EH (cell line): ENCODE measurements at places on chromosomes 5 and 9.

DNA sequence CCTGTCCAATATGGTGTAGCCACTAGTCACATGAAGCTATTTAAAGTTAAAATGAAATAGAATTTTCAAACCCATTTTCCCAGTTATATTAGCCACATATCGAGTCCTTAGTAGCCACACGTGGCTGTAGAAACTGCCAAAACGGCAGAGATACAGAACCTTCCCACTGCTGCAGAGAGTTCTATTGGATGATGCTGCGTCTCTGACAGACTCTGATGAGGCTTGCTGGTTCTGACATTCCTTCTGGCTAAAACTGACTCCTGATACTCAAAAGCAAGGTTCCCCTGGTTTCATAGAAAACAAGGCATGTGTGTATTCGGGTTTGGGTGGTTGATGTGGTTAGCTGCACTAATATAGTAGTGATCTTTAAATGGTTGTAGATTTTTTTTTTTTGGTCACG, 91.5 kb downstream of the TLE4 start:
- no peak for DNase-seq

- DNase-seq = no peak
Observed at GRCh38 chr9:6216951-6217350, 1.3 kb downstream of the IL33 start.

DNA sequence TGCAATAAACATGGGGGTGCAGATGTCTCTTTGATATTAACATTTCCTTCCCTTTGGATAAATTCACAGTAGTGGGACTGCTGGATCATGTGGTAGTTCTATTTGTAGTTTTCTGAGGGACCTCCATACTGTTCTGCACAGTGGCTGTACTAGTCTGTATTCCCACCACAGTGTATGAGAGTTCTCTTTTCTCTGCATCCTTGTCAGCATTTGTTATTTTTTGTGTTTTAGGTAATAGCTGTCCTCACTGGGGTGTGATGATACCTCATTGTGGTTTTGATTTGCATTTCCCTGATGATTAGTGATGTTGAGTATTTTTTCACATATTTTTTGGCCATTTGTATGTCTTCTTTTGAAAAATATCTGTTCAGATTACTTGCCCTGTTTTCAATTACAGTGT, 562.5 kb downstream of the CSNK1G3 start:
- no peak for DNase-seq

DNA sequence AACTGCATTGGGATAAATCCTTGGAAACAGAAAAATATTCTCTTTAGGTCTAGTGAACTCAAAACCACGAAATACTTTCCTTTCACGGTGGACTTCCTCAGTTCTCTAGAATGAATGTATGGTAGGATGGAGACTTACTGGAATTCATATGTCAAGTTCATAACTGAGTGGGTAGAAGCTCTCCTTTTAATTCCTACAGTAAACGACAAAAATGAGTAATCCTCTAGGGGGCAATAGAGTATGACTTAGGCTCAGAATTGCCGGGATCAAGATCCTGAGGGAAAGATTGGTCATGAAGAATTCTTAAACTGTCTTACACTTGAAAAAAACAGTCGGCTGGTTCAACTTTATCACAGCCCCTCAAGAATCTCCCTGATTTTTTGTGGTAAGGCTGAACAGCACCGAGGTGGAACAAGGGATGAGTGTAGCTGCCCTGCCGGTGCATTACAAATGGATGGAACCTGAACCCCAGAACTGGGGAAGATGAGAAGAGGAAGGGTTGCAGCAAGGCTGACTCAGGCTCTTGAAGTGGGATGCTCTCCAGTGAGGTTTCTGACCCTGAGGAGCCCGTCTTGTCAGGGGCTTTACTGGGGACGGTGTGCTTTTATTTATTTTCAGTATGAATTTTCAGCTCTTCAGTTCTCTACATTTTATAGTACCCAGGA, 14.0 kb upstream of the LOX start:
- peak; percentile 80 for DNase-seq

DNA sequence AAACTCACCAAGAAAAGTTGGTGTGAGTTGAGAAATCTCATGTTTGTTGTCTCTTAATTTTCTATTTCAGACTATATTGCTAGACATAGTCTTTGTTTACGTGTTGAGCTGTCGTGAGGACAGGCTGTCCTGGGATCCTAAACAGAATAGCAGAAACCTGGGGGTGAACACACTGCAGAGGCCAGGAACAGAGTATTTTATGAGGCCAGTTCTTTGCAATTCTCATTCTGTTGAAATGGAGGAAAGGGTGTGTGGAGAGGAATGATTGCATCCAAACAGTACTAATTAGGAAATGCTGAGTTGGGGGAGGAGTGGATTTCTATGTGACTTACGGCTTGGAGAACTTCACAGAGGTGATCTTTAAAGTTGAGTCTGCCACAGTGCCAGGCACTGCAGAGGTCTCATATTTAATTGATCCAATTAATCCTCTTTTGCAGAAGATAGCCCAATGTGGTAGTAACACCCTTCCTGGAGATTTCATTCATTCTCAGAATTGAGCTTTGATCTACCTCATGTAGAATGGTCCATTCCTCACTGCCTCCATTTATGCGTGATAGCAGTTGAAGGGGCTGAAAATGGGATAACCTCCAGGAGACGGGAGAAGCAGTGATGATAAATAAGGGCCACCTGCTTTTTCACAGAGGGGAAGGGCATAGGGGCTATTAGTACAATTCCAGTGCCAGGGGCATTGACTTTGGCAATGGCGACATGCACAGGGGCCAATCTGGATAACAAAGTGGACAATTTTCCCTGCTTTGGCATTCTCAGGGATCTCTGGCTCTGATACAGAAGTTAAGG, 84.7 kb upstream of the TNFAIP8 start:
- no peak for DNase-seq

DNA sequence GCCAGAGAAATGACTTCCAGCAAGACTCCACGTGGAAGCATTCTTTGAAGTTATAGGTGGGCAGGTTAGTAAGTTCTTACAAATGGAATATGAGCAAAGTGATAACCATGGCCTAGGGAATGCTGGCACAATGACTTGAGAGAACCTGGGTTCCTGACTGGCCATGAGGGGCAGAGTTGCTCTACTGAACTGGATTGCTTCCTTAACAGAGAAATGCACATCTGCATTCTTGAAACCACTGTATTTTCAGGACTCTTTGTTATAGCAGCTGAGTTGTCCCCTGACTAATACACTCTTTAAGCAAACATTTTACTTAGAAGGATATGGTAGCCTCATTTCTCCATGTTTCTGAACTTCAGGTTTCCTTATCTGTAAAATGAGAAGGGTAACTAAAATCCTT, 108.3 kb upstream of the GNA14 start:
- no peak for DNase-seq

DNA sequence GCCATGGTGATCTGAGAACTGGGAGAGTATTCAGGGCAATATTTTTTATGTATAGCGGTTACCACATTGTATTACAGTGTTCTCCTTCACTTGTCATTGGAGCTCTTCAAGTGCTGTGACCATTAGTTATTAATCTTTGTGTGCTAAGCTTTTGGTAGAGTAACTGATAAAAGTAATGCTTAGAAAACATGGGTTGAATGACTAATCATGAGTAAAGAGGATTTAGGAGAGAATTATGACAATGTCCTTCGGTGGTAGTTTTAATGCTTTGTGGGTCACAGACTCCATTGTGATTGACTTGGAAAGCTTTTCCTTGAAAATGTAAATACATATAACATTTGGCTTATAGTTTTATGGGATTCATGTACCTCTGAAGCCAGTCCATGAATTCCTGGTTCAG, 21.4 kb downstream of the TGFBR1 start:
- DNase-seq = peak; percentile 25

DNA sequence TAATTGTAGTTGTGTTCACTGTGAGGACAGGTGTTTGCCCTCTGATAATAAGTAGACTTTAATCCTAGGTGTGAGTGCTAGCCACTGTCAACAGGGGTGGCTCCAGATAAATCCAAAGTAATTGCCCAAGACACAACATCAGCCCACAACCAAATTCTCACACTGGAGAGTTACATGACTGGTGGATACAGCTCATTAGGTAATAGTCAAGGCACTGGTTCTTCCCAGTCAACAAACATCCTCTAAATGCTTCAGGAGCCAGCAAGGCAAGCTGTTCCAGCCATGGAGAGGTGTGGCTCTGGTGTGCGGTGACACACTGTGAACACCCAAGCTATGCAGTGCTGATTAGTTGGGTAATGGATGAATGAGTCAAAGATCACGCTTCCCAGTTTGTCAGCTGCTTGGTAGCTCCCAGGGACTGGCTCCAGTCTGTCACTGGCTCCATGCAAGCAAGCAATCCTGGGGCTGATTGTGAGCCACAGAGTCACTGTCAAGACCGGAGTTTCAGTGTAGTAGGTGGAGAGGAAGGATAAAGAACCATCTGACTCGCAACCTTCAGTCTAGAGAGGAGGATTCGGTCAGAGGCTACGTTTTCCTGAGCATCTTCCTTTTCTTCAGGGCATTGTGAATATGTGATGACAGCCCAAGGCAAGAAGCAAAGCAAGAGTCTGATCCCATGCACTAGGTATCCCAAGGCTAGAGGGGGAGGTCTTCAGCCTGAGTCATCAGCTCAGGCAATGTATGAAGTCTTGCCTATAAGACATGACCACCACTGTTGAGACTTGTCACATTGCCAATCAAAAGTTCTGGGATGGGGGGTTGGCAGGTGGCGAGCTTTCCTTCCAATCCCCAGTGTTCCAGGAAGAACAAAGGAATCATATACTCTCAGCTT, 63.1 kb downstream of the UGCG start:
- peak; percentile 95 for DNase-seq

DNA sequence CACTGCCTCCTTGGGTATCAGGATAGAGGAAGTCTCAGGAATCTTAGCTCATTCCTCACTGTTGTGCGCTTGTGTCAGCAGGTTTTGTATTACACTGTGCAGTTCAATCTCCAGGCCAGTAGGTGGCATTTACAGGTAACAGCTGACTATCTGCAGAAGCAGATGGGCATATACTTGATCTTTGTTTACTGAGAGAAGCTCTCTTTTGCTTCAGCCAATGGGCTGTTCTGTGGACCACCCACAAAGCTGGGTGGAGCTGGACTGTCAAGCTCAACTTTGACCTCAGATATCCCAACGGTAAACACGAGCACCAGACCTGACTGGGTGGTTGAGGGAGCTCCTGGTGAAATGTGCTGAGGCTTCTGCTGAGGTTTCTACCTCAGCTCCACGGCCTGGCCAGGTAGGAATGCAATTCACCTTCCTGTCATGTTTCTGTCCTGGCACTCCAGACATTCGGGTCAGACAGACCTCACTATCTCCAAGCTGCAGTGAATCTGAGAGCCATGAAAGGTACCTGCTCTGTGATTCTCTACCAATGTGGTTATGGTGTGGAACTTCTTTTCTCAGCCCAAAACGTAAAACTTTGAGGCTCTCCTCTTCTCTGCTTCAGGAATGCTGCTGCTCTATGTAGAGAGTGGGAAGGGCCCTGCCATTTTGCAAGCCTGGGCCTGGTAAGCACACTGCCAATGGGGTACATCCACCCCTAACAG, 167.9 kb upstream of the ACTBL2 start:
- peak; percentile 77 for DNase-seq

- DNase-seq = peak; percentile 84
Observed at GRCh38 chr9:127611899-127612790, at the start of gene STXBP1. TSS of gene STXBP1 (plus strand) at chr9:127612277. CDS start at chr9:127612404, 127 bp downstream.

DNA sequence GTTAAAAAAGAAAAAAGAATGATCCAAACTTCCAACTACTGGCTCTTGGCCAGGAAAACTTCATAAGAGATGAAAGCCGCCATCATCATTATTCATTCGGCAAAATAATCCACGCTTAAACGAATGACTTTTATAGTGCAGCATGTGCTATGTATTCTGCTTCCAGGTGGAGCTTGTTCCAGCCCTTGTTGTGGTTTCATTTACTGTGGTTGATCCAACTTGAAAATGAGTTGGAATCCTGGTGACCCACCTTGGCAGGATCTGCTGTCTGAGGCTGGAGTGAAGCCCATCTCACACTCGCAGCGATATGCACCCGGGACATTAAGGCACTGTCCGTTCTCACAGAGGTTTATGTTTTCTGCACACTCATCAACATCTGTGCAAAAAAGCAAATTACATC, 209.6 kb downstream of the FBN2 start:
- no peak for DNase-seq

DNA sequence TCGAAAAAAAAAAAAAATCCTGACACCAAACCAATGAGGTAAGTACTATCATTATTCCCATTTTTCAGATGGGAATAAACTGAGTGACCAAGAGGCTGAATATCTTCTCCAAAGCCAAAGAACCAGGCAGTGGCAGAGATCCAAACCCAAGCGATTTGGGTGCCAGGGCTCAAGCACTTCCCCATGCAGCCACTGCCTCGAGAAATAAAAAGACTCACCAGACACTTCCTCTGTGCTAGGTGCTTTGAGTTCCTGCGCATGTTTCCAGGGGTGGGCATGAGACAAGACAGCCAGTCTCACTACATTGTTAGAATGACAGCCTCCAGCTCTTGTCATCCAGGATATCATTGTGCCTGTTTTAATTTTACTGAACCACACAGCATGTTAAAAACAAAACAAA, 2.3 kb upstream of the RPL26L1 start:
- DNase-seq = peak; percentile 44

GRCh38 chr9:114308361-114308950, 14.4 kb upstream of the ORM1 start:
- no peak for DNase-seq

DNA sequence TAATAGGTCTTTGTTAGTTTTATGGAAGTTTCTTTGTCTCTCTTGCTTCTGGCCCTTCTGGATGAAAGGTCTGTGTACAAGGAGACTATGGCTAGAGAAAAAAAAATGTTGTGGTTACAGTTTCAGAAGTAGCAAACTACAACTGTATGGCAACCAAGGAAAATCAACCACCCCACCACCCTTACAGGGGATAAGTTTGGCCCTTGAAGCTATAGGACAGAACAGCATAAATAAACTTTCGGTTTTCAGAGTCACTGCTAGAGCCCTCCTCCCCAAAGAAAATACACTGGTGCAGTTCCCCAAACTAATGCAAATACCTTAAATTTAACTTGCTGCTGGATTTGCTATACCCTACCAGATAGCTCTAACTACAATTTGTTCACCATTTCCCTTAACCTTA, 1216.7 kb downstream of the EFNA5 start:
- DNase-seq = no peak

DNA sequence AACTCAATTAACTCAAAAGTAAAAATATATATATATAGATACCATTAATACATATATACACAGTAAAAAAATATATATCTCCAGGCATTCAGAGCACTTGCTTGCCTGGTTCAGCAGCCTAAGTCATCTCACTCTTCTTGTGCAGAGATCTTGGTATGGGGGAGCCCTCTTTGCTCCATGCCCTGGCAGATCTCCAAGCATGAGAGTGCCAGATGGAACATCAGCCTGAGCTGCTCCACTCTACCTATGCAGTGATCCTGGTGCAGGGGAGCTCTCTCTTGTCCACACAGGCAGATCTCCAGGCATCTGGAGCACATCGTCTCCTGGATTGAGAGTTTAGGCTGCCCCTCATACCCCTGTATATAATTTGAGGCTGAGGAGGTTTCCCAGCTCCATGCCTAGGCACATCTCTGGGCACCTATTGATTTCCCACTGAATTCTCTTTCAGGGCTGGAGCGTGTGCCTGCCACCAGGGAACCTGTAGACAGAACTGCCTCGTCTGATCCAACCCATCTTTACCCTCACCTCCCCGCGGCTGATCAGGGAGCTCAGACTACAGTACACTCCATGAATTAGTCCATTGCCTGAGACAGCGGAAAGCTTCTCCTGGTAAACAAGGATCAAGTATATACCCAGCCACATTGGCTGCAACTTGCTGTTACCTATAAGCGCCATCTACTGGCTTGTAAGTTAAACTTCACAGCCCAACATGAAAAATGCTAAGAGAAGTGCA, 342.4 kb upstream of the GRIA1 start:
- DNase-seq = peak; percentile 49

GRCh38 chr5:153511622-153512021, 21.2 kb downstream of the GRIA1 start:
- DNase-seq = no peak
